Osteocyte (in vitro differentiated cells): ENCODE measurements at places on chromosomes 12 and 14. TPM values are rescaled to one million over a fixed set of nuclear protein-coding genes. Genes with fewer than 3 reads are reported as not detected.
A peak's percentile ranks its signal among the peaks of the same experiment; 100 is the strongest.

GRCh38 chr14:59465316-59466135, at the start of gene GPR135:
TSS of gene GPR135 (minus strand) at chr14:59465380. CDS start at chr14:59465226, 154 bp downstream.
- DNase-seq = no peak
- peak within 1 kb of the TSS; percentile 80 for H3K4me3 ChIP-seq
- H3K27ac ChIP-seq = peak within 1 kb of the TSS; percentile 71
- H3K27me3 ChIP-seq = no peaks in the 10 kb centered on the region
- peaks cover 7% of the 10 kb centered on the region for H3K4me1 ChIP-seq

DNA sequence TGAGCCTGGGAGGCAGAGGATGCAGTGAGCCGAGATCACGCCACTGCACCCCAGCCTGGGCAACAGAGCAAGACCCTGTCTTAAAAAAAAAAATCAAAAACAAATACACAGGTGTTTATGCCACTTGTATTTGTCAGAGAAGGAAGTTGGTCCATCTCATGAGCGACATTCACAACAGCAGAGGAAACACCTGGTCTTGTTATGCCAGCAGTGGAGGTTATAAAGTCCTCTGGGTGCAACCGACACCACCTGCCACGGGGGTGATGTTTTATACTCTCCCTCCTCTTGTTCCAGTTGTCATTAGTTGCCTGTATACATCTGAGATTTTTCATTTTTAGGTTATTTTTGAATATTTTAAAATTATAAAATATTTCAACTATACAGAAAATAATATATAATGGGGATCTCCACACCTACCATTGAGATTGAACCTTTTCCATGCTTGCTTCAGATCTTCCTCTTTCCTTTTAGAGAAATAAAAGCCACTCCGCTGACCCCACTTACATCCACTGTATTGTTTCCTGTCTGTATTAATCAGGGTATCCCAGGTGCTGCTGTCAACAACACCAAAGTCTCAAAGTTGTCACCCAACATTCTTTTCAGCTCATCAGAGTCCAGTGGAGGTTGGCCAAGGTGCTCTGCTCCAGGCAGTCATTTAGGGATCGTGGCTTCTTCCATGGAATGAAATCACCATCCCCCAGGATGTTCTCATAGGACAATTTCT, 65.1 kb downstream of the RNFT2 start:
- no peak for DNase-seq
- peaks cover 3% of the 10 kb centered on the region for H3K36me3 ChIP-seq
- H3K27ac ChIP-seq = no peak overlapping the region
- no peaks in the 10 kb centered on the region for H3K4me1 ChIP-seq
- no peak overlapping the region for H3K4me3 ChIP-seq
- H3K27me3 ChIP-seq = no peaks in the 10 kb centered on the region

- peaks cover 41% of the 10 kb centered on the region for H3K4me1 ChIP-seq
- peaks cover 2% of the 10 kb centered on the region for H3K36me3 ChIP-seq
- DNase-seq = no peak
- H3K27me3 ChIP-seq = no peaks in the 10 kb centered on the region
Observed at GRCh38 chr12:124713041-124713435, 145.6 kb upstream of the NCOR2 start.

- no peak for DNase-seq
- H3K36me3 ChIP-seq = no peaks in the 10 kb centered on the region
- no peak overlapping the region for H3K4me3 ChIP-seq
- H3K27me3 ChIP-seq = no peaks in the 10 kb centered on the region
Observed at GRCh38 chr14:37045340-37046061, 126.9 kb downstream of the SLC25A21 start.

- no peak for DNase-seq
- peaks cover 1% of the 10 kb centered on the region for H3K36me3 ChIP-seq
- H3K27me3 ChIP-seq = peaks cover 2% of the 10 kb centered on the region
- H3K4me3 ChIP-seq = no peak overlapping the region
Observed at GRCh38 chr12:24078318-24078765, 128.9 kb upstream of the SOX5 start.

- H3K27ac ChIP-seq = no peak overlapping the region
- H3K4me1 ChIP-seq = peaks cover 6% of the 10 kb centered on the region
- DNase-seq = no peak
- peaks cover 4% of the 10 kb centered on the region for H3K36me3 ChIP-seq
Observed at GRCh38 chr14:64147126-64147790, 146.9 kb downstream of the ESR2 start.

GRCh38 chr12:50625029-50625925, 120.5 kb downstream of the DIP2B start:
- peaks cover 51% of the 10 kb centered on the region for H3K4me1 ChIP-seq
- H3K4me3 ChIP-seq = no peak overlapping the region
- peaks cover 15% of the 10 kb centered on the region for H3K36me3 ChIP-seq
- H3K27me3 ChIP-seq = no peaks in the 10 kb centered on the region
- peak overlapping the region; percentile 62 for H3K27ac ChIP-seq

GRCh38 chr12:66103016-66103913, 27.3 kb downstream of the LLPH start:
- no peak overlapping the region for H3K4me3 ChIP-seq
- no peak overlapping the region for H3K27ac ChIP-seq
- peaks cover 7% of the 10 kb centered on the region for H3K4me1 ChIP-seq
- no peak for DNase-seq

- no peaks in the 10 kb centered on the region for H3K27me3 ChIP-seq
- DNase-seq = no peak
- peaks cover 11% of the 10 kb centered on the region for H3K4me1 ChIP-seq
Observed at GRCh38 chr12:6154730-6155459, 30.4 kb upstream of the VWF start.

Gene P2RX2
- total RNA-seq = not detected in 2 replicates

Gene SMIM10L1
- 9.7 TPM in 2 replicates for total RNA-seq

Gene GABARAPL1
- 72.3 and 74.7 TPM in 2 replicates for total RNA-seq

Gene TSPAN9
- total RNA-seq = 102 and 114 TPM in 2 replicates
